HL-60 (cell line): ENCODE measurements at places on chromosomes 4 and X.

DNA sequence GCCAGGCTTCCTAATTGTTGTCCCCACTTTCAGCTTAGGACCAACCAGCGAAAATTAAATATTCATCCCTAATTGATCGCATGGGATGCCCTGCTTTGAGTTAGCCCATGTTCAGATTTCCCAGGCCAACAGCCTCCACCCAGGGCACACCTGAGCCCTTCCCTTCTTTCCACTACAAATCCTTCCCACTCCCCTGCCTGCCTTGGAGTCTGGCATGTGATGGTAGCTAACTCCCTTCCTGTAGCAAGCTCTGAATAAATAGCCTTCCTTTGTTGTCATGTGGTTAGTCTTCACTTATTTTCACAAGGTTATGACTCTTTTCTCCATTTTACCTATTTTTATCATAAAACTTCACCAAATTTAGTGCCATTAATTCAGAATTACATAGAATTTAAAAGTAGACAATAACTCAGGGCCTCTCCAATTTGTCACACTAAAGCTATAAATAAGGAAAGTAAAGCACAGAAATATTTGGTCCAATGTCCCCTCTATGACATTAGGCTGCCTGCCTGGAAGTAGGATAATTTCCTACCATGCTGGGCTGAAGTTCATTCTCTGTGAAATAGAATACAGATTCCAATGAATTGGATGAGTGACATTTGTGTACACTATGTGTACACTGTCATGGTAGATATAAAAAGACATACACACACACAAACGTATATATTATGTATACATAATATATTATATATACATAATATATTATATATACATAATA is 166.4 kb upstream of the CPEB2 start:
- DNase-seq, result no peak

DNA sequence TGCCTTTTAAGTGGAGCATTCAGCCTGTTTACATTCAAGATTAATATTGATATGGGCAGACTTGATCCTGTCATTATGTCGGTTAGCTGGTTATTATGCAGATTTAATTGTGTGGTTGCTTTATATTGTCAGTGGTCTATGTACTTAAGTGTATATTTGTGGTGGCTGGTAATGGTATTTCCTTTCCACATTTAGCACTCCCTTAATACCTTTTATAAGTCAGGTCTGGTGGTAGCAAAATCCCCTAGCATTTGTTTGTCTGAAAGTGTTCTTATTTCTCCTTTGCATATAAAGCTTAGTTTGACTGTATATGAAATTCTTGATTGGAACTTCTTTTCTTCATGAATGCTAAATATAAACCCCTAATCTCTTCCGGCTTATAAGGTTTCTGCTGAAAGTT is 403.7 kb upstream of the EPHA5 start:
- no peak for DNase-seq

GRCh38 chr4:165921546-165921945 is 48.5 kb downstream of the TLL1 start:
- DNase-seq, result no peak

DNA sequence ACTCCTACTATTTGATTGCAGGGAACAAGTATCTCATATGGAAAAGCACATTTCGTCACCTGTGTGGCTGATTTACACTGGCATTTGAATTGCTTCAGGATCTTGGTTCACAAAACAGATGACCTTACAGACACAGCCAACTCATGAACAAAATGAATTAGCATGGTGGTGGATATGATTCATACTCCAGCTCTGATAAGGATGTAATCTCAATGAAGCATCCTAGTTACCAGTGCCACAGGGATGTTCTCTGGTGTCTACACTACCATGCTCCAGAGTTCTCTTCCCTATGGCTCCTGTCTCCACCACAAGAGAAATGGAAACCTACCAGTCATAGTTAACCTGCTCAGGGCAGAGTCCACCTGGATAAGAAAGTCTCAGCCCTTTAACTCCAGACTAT is 40.7 kb downstream of the TEC start:
- no peak for DNase-seq

GRCh38 chrX:72540318-72540717 is 32.3 kb downstream of the HDAC8 start:
- no peak for DNase-seq

DNA sequence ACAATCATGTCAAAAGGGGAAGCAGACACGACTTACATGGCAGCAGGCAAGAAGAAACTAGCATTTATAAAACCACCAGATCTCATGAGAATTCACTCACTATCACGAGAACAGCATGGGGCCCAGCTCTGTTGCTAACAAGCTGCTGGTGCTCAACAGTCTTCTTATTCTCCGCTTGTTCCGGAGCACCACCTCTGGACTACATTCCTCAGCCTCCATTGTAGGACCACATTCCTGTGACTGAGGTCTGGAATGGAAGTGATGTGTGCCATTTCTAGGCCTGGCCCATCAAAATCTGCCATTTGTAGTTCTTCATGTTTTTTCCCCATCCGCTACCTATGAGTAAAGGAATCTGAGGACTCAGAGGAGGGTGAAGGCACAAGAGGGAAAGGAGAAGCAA is 111.5 kb upstream of the PTCHD1 start:
- no peak for DNase-seq

GRCh38 chr4:151407466-151408379 is 1.3 kb upstream of the FHIP1A start:
- peak; percentile 96 for DNase-seq

DNA sequence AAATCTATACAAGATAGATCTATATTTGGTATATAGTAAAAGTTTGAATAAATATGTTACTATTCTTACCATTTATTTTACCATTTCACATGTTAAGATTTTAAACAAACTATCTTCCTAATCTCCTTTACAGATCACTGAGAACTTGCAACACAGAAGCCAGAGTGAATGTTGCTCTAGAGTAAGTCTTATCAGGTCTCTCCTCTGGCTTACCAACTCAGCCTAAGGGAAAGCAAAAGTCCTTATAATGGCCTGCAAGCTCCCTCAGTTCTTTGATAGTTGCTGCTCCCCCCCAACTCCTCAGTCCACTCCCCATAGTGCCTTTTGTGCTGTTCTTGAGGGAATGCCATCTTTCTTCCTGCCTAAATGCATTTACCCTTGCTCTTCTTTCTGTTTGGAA is 25.7 kb upstream of the SLC7A11 start:
- DNase-seq, result no peak

GRCh38 chr4:3766036-3766784 is at the start of gene ADRA2C:
ADRA2C (plus strand) TSS chr4:3766385; CDS start chr4:3766607, 222 bp downstream.
- no peak for DNase-seq

DNA sequence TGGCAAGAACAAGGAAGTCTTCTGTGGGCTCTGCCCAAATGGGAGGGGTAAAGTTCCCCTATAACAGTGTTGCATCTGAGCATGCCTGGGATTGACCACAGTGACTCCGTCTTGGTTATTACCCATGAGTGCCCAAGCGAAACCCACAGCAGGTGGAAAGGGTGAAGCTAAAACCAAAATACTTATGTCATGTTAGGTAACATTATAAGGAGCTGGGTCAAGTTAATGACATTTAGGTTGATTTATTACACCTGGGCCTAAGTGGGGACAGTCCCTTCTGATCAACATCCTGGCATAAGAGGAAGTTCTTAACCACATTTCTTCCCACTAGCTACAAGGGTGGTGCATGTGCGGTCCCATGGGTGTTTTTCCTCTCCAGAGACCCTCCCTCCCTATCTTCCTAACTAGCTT is 1.3 kb upstream of the ZNF732 start:
- DNase-seq, result peak; percentile 81

GRCh38 chr4:126860308-126860707 is 772.4 kb upstream of the INTU start:
- DNase-seq, result no peak

DNA sequence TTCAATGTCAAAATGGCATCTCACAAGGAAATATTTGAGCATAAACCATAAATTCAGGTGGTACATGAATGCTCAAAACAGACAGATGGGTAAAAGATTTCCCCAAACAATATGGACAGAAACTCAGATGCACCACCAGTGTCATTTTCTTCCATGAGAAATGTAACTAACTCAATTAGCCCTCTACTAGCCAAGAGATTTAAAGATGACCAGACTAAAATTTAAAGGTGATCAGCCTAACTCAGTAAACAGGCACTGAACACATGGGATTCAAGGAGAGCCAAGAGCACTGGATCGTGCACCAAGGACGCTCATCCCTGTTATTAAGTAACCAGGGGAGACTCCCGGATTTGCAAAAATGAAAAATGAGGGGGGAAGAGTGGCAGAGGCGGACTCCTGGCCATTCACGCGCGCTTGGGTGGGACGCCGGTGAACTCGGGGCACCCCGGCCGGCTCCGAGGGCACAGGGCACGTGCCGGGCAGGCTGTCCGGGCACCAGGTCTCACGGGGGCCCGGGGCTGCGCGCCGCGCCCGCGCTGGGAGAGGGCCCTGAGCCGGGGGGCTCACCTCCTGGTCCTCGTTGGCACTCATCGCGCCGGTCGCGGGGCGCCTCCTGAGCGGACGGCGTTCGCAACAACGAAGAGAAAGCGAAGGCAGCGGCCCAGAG is 490 bp downstream of the RWDD4 start:
- no peak for DNase-seq

- no peak for DNase-seq
Measured at GRCh38 chrX:68697465-68698125, 50.1 kb downstream of the STARD8 start.

DNA sequence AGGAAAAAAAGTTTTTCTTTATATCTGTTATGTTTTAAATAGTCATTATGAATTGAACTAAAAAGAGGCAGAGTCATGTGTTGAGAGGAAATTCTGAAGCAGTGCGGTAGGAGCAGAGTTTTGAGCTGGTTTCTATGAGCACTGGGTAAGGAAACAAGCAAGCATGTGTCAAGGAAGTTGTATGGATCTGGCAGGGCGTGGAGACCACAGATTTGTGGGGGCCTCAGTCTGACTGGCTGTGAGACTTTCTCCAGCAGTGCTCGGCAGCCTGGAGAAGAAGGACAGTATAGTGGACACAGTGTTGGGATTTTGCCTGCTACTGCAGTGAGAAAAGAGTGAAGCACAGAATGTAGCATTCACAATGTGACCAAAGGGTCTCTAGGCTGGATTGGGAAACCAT is 399.1 kb downstream of the INPP4B start:
- no peak for DNase-seq
